ENCODE measurements at places on chromosomes 6 and 20.

DNA sequence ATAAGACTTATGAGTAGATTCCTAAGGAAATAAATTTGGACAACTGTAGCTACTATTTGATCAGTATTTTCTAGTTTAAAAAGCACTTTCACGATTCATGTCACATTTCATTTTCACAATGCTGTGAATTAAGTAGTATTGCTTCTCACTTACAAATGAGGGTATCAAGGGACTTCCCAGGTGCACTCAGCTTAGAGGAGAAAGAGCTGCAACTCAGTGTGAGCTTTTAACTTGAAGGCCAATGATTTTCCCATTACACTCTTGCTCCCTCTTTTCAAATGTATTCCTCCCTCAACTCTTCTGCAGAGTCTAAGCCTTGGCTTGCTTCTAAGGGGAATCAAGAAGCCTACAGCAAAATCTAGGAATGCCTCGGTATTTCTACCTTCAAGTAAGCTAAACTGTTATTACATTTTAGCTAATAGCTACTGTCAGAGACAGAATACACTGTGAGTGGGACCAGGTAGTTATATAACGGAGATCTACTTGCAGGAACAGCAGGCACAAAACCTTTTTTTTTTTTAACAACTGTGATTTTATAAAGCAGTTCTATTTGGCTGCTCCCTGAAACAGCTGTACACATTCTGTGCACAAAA, 339.0 kb downstream of the SYNE1 start:
- no peak for DNase-seq

- DNase-seq, result no peak
Measured at GRCh38 chr6:130970839-130971410, 92.1 kb downstream of the EPB41L2 start.

DNA sequence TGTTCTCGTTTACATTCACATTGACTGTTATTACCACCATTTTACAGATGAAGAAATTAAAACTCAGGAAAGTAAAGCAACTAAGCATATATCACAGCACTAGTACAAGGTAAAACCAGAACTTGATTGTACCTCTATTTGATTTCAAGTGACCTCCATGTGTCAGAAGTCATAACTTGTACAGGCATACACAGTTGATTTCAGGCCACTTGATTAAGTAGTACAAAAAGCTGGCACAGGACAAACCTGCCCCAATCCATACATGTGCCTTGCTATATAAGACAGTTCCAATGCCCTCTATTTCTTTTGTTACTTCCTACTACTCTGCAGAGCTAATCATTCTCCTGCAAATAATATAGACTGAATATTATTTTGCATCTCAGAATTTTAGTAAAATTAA, 58.8 kb upstream of the VGLL2 start:
- DNase-seq, result no peak

GRCh38 chr20:47016068-47016664, 121.5 kb downstream of the EYA2 start:
- DNase-seq, result no peak

GRCh38 chr20:13041574-13042457, 33.0 kb downstream of the SPTLC3 start:
- no peak for DNase-seq

DNA sequence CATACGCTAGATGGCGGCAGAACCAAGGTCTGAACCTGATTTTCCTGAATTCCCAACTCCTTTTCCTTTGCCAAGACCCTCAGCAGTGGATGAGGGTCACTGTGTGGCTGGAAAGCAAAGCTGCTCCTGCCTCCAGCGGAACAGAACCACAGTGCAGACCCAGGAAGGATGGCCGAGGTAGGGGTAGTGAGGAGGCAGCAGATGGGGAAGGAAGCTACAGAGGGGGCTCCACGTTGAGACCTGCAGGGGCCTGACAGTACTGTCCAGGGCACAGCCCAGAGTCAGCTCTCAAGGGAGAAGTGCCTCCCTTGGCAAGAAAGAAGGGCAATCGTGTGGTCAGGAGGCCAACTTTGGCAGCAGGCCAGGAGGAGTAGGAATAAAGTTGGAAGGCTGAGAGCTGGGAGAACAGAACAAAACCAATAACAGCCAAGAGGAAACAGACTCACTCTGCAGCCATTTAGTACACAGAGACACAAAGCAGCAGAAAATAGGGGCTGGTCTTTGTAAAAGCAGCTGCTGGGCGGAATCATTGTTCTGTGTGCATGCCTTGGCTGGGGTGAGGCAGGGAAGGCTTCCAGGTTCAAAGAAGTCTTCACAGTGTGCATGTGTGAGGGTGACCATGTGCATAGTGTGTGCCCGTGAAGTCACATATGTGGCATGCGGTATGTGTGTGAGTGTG, 3.1 kb downstream of the GABRR2 start:
- no peak for DNase-seq

DNA sequence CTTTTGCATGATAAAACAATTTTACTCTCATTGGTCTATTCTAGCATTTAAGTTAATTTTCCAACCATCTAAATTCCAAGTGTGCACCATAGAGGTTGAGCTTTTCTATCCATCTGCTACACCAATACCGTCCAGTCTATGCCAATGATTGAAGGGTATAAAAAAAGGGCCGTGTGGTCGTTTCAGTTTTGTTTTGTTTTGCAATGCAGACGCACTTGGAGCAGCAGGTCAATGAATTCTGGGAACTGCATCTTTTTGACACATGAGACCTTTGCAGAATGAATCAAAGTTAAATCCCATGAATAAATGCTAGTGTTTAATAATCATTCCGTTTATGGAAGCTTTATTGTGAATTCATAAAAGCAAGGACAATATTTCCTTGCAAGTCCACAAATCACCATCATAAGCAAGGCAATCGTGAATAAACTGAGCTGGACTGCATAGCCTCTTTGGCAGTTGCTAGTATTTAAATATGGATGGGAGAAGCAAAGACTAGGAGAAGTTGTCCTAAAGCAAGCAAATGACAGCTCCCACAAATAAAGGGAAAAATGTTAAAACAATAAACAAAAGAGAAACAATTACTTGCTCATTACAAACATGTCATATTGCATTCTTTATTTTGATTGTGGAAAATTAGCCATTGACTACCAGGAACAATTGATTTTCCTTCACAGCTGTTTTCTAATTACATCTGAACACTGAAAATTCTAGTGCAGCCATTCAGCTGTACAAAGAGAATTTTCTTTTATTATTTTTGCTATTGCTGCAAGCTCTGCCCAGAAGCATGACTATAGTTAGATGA, 649.7 kb upstream of the GJE1 start:
- no peak for DNase-seq

DNA sequence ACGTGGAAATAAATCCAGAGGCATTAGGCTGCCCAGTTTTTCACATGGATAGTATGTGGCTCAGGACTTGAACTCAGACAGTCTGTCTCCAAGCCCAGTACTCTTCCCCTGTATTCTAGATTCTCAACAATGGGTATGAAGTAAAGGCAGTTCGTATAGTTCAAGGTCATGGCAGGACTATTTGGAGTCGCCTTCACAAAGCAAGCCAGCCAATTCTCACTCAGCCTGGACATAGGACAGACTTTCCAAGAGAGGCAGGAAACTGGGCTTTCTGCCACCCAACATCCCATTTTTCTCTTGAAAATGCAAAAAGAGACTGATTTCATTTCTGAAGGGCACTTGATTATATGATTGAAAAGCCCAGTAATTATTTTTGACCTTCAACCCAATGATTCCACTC, 111.0 kb downstream of the EDN1 start:
- no peak for DNase-seq

- no peak for DNase-seq
Measured at GRCh38 chr20:44832724-44833123, 22.4 kb upstream of the RIMS4 start.

- DNase-seq, result no peak
Measured at GRCh38 chr6:150560884-150561219, 38.8 kb upstream of the PLEKHG1 start.

DNA sequence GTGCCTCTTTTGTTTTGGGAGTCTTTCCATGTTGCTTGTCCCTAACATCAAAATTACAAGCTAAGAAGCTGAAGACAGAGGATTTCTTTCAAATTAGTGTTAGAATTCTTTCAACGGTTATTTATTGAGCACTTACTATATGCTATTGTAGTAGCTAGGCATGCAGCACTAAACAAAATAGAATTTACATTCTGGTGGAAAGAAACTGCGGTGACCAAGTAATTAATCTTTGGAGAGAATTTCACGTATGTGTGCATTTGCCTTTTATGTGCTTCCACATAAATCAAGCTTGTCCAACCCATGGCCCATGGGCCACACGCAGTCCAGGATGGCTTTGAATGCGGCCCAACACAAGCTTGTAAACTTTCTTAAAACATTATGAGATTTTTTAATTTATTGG, 33.0 kb upstream of the DUSP22 start:
- no peak for DNase-seq

DNA sequence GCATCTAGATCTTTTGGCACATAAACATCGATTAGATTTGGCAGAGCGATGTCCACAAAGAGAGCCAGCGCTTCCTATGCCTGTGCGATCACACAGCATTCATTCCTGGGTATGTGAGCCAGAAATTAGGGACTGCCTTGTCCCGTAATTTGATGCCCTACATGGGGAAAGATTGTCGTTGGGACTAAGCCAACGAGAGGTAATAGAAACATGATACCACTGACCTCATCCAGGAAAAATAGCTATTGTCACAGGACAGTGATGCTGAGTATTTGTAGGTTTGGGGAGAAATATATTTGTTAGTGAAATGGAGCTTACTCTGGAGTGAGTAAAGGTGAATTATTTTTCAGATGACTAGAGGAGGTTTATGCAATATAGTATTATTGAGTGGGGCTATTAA, 154.0 kb downstream of the TSHZ2 start:
- no peak for DNase-seq

DNA sequence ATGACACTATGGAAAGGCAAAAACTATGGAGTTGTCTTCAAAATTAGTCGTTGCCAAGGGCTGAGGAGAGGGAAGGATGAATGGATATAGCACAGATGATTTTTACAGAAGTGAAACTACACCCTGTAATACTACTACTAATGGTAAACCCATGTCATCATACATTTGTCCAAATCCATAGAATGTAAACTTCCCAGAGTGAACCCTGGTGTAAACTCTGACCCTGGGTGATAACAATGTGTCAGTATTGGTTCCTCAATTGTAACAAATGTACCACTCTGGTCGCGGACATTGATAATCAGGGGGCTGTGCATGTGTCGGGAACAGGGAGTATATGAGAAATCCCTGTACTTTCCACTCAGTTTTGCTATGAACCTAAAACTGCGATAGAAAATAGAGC, 72.2 kb downstream of the CNBD2 start:
- DNase-seq, result no peak

DNA sequence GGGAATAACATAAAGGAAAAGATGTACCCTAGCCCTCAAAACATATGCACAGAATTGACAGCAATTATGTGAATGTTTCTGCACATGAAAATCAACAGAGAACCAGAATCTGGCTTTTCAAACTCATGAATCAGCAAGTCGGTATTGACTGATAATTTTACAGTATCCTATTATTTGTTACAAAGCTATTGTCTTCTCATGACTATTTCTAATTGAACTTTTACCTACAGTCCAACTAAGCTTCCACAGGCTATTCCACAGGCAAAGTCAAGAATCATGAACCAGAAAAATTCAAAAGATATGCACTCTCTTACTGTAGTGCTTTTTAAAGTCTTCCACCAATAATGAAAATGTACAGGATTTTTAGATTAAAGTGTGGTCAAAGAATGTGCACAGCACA, 49.1 kb upstream of the DST start:
- no peak for DNase-seq

DNA sequence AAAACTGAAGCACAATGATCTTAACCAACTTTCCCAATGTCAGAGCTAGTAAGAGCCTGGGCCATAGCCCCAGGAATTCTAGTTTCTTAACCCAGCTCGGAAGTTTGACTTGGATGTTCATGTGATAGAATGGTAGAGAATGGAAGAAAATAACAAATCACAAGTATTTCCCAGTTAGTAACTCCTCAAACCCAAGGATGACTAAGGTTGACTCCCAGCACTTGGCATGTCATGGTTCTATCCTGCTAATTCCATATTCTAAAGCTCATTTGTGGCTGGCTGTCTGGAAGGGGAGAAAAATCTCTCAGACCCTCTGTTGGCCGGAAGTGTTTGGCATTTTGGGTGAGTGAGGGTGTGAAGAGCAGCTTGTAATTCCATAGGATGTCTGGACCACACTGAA, 248.7 kb downstream of the RFPL4B start:
- no peak for DNase-seq

DNA sequence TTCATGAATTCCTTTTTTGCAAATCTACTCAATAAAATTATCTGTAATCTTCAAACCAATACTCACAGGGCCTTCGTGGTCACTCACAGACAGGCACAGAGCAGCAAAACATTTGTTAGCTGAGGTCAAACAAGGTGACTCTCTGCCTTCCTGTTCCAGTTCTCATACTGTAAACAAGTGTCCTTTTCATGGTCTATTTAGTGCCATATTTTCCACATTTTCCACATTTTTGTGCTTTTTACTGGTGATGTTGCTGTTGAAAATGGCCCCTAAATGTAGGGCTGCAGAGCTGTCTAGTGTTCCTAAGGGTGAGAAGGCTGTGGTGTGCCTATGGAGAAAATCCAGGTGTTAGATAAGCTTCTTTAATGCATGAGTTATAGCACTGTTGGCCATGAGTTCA, 133.1 kb upstream of the COL21A1 start:
- DNase-seq, result no peak

GRCh38 chr20:23178806-23179205, 92.7 kb upstream of the CD93 start:
- no peak for DNase-seq

DNA sequence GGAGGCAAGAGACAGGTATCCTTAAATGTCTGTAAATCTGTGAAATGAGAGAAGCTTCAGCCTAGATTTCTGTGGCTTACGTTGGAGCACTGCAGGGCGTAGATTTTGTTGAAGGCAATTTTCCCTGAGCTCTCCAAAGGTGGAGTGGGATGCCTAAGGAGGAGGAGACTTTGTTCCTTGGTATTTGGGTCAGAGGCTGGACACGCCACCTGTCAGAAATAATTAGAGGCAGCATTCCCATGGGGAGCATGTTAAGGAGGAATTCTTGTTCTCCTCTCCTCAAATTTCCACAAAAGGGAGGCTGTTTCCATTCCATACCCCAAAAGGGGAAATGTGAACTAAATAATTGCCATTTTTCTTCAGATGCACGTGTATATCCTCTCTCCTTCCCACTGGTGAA, 11.1 kb upstream of the SCGN start:
- DNase-seq, result no peak

- DNase-seq, result no peak
Measured at GRCh38 chr6:45557454-45557853, 179.7 kb upstream of the SUPT3H start.

DNA sequence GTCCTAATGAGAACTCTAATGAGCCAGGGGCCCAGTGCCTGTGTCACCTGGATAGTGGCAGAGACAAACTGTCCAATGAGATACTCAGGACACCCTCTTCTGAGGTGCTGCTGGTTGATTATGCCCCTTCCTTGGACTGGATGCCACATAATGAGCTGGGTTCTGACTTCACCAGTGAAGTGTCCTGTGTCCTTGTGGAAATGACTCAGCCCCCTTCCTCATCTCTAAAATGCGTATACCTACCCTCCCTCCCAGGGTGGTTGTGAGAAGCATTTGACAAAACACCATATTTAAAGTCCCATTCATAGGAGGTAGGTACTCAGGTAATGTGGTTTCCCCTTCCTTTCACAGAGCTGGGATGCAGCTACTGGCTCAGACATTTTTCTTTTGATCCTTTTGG, 28.4 kb upstream of the RNF24 start:
- no peak for DNase-seq

- DNase-seq, result no peak
Measured at GRCh38 chr6:105488516-105489215, 85.8 kb upstream of the PREP start.
